ENCODE measurements at places on chromosomes 12 and 14.

GRCh38 chr14:23302290-23303225, at the start of gene PPP1R3E:
TSS of gene PPP1R3E (minus strand) at chr14:23302859. CDS start at chr14:23302576, 283 bp downstream.
- no peak for DNase-seq

DNA sequence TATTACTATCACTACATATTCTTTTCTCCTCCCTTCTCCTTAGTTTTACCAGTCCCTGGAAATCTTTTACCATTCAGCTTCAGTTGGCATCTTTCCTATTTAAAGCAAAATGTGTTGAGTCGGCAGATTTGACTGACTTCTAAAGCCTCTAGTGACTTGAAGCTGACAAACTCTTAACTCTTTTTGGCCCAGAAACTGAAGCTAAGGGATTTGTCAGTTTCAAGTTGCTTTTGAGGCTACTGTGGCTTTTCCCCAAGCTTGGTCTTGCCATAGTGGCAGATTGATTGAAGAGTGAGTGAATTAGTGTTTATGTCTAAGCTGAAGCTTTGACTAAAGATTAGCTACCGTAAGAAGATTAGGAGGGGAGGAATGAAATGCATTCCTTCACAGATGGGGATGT, 104.0 kb downstream of the ETNK1 start:
- no peak for DNase-seq

DNA sequence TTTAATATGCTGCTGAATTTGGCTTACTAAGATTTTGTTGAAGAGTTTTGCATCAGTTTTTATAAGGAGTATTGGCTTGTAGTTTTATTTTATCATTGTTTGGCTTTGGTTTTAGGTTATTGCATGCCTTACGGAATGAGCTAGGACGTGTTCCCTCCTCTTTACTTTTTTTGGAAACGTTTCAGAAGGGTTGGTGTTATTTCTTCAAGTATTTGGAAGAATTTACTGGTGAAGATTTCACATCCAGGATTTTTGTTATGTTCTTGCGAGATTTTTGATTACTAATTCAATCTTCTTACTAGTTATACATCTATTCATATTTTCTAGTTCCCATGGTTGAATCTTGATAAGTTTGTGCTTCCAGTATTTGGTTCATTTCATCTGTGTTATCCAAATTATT, 823.2 kb downstream of the SLC6A15 start:
- no peak for DNase-seq

- DNase-seq, result no peak
These were observed 69.7 kb upstream of the PLEKHG3 start for GRCh38 chr14:64634558-64634957.

DNA sequence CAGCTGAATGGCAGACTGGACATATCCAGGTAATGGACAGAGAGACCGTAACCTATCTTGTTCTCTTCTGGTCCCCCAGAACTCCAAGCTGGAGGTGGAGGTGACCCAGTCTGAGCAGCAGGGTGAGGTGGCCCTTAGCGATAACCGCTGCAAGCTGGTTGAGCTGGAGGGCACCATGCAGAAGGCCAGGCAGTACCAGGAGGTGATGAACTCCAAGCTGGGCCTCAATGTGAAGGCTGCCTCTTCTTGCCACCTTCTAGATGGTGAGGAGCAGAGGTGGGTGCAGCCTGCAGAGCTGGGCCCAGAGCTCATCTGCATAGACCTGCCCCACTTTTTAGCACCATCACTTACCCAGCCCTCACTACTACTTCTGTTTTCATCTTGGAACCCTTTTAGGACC, 7.2 kb upstream of the KRT86 start:
- DNase-seq, result no peak

DNA sequence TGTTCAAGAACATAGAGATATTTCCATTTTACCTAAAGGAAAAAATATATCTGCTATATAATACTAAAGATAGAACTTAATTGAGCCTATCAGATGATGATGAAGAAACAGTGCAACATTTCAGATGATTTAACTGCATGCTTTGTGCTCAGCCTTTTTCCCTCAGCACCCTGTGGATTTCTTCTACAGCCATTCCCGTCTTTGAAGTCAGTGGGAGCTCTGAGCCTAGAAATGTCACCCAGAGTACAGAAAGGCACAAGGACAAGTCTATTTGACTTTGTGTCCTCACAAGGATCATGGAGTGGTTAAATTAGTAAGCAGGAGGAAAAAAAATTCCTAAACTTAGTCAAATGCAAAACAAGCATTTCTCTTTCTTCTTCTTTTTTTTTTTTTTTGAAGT, 994.0 kb upstream of the FLRT2 start:
- no peak for DNase-seq

DNA sequence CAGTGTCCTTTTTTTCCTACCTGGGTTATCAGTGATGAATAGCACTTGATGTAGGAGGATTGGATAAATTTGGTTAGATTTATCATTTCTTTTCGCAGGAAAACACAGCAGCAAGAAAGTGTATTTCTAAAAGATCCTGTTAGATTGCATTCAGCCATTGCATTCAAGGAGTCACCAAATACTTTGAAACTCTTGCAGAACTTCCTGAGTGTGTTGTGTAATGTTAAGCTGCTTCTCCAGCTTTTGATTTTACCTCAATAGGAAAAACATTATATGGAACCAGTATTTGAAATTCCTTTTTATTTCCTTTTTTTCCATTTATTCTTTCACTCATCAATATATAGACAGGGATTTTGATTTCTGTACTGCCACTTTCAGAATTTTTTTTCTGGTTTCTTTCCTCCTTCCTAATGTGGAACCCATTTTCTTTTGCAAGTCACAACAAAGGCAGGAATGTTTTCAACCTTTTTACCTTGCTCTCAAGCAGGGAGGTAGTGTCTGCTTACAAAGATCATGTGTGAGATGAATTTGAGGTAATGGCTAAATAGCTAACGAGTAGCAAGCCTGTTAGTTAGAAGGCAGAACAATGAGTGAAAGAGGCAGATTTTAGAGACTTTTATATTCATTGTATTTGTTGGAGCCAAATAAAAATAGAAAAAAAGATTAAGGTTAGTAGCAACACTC, 56.2 kb downstream of the PPHLN1 start:
- DNase-seq, result no peak

GRCh38 chr12:3897371-3897971, 24.3 kb upstream of the PARP11 start:
- DNase-seq, result no peak

GRCh38 chr14:30283822-30284446, 275.0 kb upstream of the G2E3 start:
- DNase-seq, result no peak

DNA sequence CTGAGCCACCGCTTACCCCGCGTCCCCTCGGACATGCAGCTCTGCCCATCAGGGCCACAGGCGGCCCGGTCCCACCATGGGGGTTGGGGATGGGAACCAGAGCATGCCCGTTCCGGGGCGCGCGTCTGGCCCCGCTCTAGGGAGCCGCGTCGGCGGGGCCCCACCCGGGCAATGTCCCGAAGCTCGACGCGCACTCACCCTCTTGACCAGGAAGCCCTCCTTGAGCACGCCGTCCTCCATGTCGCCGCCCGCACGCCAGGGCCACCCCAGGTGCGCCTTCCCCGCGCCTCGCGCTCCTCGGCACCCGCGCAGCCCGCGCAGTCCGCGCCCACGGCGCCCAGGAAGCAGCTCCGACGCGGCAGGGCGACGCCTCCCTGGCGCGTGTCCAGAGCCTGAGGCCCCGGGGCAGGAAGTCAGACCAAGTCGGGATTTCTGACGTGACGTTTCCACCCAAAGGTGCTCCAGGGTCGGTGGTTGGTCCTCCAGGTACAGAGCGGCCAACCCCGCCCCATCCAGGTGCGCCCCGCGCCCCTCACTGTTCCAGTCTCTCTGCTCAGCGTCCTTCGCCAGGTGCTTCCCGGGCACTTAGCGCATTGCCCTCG, at the start of gene PLEK2:
PLEK2 (minus strand) TSS at position 346 of the 602 bp plus-strand sequence; CDS start at position 240, 106 bp downstream.
- DNase-seq, result no peak

DNA sequence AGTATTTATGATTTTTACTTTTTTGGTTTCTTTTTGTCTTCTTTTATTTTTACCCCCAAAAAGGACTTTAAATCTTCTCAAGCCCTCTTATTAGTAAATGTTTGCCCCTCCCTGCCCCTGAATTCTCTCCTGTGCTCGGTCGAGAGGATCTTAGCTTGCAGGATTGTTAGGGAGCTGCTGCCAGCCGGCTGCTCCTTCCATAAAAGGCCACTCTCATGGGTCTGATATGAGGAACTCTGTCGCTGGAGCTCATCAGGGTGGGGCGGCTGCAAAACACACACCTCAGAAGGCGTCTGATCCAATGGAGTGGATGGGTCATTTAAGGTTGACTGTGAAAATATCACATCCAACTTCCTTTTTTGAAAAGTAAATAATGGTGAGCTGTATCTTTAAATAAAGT, 8.5 kb downstream of the LTBR start:
- no peak for DNase-seq

GRCh38 chr12:88328090-88328489, 186.0 kb downstream of the TMTC3 start:
- DNase-seq, result no peak

GRCh38 chr14:44564908-44565307, 57.8 kb upstream of the FSCB start:
- no peak for DNase-seq

DNA sequence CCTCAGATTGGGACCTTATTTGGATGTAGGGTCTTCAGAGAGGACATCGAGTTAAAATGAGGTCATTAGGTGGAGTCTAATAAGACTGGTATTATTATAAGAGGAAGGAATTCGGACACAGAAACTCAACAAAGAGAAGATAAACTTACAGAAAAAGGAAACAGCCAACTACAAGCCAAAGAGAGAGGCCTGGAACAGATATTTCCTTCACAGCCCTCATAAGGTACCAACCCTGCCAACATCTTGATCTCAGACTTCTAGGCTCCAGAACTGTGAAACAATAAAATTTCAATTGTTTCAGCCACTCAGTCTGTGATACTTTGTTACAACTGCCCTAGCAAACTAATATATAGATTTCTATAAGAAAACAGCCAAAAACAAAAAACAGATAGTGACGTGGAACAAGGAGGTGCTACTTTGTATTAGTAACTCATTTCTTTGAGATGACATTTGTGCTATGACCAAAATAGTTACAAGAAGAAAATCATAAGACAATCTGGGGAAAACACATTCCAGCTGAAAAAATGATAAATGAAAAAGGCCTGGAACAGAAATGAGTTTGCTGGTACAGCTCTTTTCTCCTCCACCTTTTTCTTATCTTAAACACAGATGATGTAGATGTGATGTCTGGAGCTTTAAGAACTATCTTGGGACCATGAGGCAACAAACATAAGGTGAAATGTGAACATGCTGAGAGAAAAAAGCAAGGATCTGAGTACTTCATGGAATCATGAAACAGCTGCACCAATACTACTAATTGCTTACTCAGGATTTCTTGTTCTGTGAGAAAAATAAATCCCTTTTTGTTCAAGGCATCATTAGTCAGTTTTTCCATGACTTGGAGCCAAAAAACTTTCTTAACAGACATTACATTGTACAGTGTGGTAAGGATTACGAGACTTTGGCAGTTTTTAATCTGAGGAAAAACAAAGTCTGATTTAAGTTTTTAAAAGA, 243.2 kb downstream of the ANO6 start:
- DNase-seq, result no peak

DNA sequence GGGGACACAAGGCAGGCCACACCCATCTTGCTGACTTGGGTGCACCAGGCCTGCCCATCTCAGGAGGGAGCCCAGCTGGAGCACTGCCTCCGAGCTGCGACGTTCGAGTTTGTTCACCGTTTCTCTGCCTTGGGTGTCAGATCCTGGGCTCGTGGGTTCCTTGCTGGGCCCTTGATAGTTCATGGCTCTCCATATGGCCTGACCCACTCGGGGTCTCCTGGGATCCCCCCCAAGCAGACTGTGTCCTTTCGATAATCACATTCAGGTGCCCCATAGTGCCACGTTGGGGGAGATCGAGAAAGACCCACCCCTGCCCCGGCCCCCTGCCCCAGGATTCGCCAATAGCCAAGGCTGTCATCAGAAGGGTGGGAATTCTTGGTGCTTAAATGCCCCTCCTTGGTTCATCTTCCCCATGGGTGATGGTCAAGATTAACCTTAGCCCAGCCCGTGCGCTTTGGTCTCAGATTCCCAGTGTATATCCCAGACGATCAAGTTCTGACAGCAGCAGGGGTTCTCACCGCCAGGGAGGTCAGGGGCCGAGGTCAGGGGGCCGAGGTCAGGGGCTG, 7.4 kb downstream of the RFLNA start:
- DNase-seq, result no peak

- DNase-seq, result no peak
These were observed 20.0 kb downstream of the GAS2L3 start for GRCh38 chr12:100593490-100593889.

GRCh38 chr12:68121143-68121542, 38.4 kb downstream of the IFNG start:
- no peak for DNase-seq

DNA sequence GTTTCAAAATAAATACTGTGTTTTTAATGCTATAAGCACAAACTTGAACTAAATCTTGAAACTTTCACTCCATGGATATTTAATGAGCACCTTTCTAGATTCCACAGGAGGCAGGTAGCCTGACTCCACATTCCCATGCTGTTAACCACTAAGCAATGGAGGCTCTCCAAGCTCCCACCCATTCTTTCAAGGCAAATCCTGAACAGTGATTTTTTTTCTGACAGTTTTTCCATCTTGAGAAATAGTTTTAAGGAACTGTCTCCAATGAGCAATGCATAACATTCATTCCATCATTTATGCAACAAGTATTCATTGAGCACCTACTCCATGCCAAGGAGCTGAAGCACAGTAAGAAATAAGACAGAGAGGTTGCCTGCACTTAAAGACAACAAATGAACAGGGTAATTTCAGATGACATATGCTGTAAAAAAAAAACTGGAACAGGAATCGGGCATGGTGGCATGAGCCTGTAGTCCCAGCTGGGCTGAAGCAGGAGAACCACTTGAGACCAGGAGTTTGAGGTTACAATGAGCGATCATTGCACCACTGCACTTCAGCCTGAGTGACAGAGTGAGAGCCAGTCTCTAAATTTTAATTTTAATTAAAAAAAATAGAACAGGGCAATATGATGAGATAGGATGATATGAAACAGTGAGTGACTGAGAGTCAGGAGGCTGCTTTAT, 102.3 kb upstream of the CPSF6 start:
- no peak for DNase-seq

DNA sequence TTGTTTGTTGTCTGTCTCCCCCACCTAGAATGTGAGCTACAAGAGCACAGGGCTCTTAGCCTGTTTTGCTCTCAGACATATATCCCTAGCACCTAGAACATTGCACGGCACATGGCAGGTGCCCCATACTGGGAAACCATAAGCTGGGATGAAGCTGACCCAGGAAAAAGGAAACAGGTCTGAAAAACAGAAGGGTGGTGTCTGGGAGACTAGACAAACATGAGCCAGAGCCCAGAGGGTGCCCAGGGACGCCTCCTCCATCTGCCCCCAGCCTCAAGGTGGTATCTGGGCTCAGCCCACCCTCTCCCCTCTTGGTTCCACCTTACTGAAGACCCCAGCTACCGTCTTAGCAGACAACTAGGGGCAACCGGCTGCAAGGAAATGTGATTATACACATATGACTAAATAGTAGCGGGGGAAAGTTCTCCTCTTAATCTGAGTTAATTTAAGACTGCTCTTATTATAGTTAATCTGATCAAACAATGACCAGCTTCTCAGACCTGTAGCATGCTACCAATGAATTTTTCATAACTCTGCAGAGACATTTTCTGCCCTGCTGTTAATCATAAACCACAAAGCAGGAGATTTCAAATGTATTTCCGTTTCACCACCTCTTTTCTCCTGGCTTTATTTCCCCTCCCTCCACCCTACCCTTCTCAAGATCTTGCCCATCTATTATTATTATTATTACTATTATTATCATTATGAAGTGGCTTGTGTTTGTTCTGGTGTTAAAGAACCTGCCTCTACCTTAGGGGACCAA, 31.9 kb downstream of the KSR2 start:
- no peak for DNase-seq
